ENCODE measurements at places on chromosomes 2 and 18.

GRCh38 chr18:44817831-44818473, 137.3 kb downstream of the SETBP1 start:
- no peak for DNase-seq

GRCh38 chr2:235594964-235595363, 101.1 kb downstream of the AGAP1 start:
- DNase-seq = no peak

DNA sequence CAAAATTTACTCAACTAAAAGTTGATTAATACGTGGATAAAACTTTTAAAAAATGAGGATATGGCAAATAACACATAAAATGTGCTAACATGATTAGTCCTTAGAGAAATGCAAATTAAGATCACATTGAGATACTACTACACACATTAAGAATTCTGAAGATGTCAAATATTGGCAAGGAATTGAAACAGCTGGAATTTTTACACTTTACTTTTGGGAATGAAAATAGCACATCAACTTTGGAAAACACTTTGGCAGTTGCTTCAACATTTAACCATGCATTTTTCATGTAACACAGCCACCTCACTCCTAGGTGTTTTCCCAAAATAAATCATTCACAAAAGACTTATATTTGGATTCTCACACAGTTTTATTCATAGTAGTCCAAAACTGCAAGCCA, 687.9 kb upstream of the SETBP1 start:
- DNase-seq = no peak

DNA sequence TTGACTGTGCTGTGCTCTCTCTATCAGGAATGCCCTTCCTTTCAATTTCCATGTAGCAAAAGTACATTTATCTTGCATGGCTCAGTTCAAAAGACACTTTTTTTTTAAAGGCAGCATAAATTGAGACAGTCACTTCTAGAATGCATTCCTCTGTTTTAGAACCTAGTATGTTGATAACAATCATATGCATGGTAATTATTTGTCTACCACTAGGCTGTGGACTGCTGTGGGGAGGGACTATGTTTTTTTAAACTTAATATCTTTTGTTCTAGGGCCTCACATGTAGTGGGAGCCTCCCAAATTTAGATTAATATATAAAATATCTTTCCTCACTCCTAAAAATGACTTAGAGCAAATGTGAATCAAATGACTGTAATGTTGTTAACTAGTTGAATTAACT, 269.9 kb downstream of the MEIS1 start:
- DNase-seq = no peak

GRCh38 chr2:19507137-19507536, 148.7 kb upstream of the OSR1 start:
- no peak for DNase-seq

DNA sequence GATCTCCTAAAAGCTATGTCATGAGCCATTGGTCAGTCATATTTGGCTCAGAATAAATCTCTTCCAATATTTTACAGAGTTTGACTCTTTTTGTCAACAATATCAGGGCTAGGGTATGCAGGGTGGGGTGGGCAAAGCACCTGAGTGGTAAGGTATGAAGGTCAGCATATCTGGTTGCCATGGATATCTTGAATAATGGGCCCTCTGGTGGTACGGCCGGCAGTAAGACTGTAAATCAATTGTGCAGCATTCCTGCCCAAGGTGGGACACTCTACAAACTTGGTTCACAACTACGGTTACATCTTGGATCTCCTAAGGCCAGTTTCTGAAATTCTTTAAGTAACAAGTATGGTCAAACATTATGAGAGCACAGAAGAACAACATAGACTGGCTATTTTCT, 119.6 kb downstream of the SPOPL start:
- DNase-seq = no peak

DNA sequence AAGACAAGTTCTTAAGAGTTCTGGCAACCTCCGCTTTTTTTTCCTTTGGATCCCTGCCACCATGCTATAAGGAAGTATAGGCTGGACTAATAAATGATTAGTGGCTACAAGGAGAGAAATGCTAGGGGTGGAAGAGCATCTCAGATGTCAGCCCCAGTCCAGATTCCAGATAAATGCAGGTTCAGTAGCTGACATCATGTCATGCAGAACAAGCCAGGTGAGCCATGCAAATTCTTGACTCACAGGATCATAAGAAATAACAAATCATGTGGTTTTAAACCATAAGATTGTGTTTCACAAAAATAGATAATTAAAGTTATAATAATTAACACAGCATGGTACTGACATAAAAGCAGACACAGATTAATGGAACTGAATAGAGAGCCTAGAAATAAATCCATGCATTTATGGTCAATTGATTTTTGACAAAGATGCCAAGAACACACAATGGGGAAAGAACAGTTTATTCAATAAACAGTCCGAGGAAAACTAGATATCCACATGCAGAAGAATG, 152.9 kb upstream of the SESTD1 start:
- no peak for DNase-seq

DNA sequence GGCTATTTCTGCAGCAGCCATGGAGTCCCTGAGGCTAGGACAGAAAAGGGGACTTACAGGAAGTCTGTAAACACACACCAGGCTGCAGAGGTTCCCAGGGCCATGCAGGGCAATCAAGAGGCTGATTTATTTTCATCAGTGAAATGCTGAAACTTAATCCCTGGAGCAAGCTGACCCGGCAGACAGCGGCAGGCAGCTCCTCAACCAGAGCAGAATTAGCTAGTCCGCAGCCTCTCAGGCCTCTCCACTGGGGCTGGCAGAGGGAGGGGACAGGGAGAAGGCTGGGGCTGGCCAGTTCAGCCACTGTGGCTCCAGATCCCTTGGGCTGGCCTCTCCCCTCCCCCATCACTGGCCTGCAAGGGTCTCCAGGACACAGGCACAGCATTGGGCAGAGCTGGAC, 136.3 kb downstream of the TNS1 start:
- DNase-seq = no peak

DNA sequence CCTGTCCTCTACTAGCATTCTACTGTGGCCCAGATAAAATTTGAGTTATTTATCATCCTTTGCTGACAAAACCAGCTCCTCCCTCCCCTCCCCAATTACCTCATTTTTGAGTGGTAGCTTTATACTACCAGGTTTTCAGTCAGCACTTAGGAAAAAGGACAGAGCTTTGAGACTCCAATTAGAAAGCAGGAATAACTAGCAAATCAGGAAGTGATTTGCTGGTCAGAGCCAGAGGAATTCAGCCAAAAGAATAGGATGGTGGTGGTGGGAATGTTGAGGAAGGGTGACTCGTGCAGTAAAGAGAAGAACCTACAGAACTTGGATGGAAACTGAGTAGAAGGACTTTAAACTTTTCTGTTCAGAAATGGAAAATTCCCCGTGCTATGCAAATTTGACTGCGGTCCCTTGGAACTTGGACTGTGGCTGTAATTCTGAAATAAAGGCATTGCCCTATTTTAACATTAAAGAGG, 3.7 kb downstream of the MYL12B start:
- no peak for DNase-seq

- DNase-seq = no peak
Observed at GRCh38 chr2:218645126-218645525, 14.3 kb downstream of the ZNF142 start.

DNA sequence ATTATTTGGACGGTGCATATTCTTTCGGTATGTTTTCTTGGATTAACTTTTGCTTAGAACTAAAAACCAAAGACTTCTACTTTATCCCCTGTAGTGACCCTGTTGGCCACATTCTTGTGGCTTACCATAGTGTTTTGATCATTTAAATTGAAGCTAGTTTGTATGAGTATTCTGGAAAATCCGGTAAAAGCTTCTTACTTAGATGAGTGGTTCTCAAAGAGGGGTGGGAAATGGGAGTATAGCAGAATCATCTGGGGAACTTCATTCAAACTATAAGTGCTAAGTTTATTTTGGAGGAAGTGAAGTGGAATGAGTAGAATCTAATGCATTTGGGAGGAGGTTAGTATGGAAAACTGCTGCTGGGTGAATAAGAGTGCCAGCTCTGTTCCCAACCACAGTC, 3.8 kb downstream of the PPP1CB start:
- no peak for DNase-seq

GRCh38 chr2:173983391-173983871, 18.3 kb upstream of the SP3 start:
- no peak for DNase-seq

DNA sequence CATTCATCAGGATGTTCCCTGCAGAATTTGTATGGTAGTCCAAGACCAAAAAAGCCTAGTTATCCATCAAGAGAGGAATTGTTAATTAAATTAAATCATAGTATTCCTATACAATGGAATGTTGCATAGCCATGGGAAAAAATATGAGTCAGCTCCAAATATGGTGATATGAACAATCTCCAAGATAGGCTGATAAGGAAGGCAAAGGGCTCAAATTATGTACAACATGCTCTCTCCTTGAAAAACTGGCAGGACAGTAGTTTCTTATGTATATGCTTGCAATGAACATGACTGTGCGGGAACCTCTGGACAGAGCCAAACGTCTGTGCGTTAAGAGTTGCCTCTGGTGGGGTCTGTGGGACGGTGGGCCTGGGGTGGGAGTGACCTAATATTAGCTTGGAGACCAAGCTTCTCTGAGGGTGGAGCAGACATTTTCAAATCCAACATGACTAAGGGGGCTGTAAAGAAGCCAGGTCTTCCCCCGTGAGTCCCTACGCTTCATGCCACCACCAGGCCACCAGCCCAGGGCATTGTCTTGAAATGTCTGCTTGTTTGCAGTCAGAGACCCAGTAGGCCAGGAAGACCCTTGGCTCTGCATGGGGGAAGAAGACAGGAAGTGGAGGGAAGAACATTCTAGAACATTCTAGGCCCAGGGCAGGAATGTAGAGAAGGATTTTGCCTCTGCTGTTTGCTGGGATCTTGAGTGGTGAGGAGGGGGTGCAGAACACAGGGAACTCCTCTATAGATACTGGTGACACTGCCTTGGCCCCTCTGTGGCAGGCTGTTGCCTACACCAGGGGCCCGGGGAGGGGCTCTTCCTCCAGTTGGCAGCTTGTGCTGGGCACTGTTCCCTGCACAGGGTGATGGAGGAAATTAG, 244.0 kb upstream of the HS6ST1 start:
- DNase-seq = no peak

DNA sequence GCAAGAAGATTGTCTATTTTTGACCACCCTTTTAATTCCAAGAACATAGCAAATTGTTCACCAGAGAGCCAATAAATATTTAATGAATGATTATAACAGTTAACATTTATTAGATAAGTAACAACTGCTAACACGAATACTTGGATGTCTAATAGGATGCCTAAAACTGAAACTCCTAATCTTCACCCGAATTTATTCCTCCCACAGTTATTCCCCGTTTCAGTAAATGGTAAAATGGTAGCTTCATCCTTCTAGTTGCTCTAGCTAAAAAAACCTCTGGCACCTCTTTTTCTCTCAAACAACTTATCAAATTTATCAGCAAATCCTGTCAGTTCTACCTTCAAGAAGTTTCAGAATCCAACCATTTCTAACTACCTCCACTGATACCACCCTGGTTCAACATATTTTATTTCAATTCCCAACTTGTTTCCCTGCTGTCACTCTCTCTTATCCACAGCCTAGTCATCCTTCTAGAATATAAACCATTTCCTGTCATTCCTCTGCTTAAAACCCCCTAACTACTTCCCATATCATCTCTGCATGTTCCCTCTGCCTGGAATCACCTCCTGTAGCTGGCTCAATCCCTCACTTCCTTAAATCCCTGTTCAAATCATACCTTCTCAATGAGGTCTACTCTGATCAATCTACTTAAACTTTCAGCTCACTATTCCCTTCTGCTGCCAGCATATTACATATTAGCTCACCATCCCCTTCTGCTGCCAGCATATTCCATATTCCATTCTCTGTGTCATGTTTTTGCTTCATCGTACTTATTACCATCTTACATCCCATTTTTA, 93.8 kb downstream of the ROCK2 start:
- no peak for DNase-seq

- DNase-seq = no peak
Observed at GRCh38 chr2:230124757-230125431, 56.2 kb upstream of the SLC16A14 start.

GRCh38 chr18:74722237-74722636, 124.6 kb downstream of the ZNF407 start:
- no peak for DNase-seq

DNA sequence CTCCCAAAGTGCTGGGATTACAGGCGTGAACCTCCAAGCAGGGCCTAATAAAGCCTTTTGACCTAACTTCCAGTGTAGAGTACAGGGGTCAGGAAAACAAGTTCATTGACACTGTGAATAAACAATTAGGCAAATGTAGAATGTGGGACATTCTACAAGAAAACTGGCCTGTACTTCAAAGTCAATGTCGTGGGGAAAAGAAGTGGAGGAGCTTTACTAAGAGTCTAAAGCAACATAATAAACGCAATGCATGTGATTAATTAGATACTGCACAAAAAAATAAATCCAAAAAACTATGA, 3.6 kb upstream of the RRM2 start:
- no peak for DNase-seq

- no peak for DNase-seq
Observed at GRCh38 chr18:79853303-79853992, 55.7 kb downstream of the KCNG2 start.

DNA sequence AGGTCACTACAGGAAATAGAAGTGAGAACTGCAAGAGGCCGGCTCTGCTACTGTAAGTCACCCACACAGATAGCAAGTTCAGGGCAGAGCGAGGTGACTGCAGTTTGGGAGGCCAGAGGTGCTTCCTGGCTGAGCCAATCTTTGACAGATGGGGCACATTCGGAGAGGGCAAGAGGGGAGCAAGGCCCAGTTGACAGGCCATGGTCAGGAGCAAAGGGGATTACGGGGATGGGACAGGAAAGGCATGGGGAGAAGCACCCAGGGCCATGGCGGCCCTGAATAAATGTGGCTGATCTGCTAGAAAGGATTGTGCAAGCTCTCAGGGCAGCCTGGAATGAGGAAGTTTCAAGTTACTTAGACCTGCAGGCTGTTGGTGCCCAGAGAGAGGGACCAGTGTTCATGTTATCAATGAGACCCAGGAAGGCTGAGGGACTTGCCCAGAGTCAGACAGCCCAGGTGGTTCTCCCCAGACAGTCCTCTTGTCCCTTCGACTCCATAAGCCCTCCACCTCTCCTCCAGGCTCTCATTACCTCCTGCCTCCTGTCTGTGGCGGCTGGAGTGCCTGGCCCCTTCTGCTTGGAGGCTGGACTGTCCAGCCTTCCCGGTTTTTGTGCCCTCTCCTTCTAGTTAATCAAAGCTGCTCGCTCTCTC, 123.3 kb downstream of the CTIF start:
- DNase-seq = no peak

DNA sequence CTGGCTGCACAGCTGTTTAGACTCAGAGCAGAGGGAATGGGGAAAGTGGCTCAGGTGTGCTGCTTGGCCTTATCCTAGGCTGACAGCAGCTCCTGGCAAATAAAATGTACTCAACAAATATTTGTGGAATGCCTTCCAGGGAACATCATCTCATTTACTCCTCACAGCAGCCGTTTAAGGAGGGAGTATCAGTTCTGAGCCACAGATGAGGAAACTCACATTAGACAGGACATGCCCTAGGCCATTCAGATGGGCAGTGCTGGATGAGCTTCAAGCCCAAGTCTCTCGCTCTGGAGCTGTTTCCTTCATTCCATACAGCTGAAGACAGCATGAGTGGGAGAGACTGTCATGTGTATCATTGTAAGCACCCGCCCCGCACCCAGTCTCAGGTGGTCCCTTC, 129.6 kb upstream of the CNGA3 start:
- no peak for DNase-seq

Measured in activated CD4-positive, alpha-beta T cell treated with anti-CD3 and anti-CD28 coated beads for 1 hour (primary cell).